ENCODE measurements at places on chromosomes 5 and 9.

- DNase-seq, result no peak
Observed at GRCh38 chr9:97918611-97919010, 3.7 kb downstream of the TRMO start.

GRCh38 chr9:123536455-123536868, 180.5 kb downstream of the CRB2 start:
- no peak for DNase-seq

DNA sequence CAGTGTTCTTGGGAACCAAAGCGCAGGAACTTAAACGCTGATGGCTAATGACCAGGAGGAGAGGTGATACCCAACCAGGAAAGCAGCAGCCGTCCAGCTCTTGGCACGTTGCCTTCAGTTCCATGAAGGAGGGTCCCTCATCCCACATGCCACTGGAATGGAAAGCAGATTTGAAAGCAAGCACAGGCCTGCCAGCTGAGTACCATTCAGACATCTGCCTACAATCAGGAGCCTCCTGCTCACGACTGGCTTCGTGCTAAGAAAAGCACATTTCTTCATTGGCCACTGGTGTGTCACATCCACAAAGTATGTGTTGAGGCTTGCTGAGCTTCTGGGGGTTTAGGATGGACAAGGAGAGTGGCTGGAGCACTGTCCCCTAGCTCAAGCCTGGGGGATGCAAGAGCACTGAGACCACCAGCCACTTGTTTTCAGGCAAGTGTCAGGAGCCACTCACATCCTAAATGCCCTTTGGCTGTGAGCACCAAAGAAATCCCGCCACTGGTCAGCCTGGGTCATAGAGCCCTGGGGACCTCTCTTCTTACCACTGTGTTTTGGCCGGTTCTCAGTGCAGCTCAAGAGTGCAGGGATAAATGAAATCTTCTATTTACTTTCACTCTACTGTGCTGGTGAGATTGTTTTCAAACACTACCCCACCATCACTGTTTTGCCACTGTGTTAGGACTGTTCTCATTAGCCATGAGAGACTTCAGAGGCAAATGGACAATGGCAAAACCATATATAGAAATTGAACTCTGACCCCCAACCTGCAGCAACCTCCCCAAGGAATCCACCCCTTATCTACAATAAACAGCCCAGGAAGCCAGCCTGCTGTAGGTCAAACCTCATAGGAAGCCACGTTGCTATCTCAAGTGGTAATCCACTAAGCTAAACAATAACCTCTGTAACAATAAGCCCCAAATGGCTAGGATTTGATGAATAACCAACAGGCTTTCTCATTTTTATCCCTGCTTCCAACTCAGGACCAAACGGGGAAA, 58.3 kb downstream of the MTX3 start:
- DNase-seq, result no peak

GRCh38 chr5:127492854-127493738, 24.3 kb upstream of the PRRC1 start:
- peak; percentile 21 for DNase-seq

- DNase-seq, result no peak
Observed at GRCh38 chr9:2234371-2234893, 219.3 kb downstream of the SMARCA2 start.

DNA sequence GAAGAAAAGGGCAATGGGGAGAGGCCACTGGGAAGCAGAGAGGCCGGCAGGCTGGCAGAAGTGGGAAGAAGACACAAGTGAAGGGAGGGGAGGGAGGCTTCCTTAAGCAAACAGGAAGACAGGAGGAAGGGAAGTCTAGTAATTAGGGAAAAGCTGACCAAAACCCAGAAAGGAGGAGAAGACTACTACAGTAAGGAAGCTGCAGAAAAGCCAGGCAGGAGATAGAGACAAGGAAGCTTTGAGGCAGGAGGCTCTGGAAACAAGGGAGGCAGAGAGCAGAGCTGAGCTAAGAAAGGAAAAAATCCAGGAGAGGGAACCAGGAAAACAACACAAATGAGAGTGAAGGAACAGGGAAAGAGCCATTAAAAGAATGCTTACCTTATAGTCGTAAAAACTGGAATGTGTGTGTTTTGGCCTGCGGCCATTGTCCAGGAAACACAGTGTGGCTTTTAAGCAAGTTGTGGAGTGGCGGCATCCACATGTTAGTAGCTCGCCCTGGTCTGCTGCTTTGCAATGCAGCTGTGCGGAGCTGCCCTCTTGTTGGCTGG, 317.1 kb upstream of the CLINT1 start:
- no peak for DNase-seq

DNA sequence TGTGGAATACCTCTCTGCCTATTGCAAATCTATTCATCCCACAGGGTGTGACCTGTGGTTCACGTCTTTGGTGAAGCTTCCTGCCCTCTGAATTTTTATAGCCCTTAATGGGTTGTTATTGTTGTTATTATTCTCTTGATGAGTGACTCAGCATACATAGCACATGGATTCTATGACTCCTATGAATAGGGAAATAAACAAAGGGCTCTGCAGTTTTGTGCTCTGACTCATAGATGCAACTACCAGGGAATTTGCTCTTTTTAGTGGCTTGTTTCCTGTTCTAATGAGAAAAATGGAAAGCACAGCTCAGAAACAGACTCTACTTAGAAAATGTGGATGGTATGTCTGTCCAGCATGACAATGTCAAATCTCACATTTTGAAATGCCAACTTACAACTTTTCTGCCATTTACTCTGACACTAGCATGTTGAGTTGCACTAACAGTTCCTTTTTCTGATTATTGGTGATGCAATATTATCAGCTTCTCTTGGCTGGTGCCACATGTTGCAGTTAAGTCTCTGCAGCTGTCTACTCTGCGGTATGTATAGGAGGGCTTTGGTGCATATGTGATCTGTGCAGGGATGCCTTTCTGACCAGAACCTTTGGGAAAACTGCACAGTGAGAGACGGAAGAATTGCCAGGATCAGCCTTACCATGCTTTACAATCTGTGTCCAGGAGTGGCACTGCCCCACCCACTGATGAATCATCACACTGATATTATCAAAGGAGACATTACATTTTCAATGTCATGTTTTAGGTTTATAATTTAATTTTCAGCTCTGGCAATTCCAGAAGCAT, 996.4 kb upstream of the WWC1 start:
- no peak for DNase-seq
